Mesenteric fat pad (tissue), 1 donor: ENCODE measurements at places on chromosomes 2 and 18.

DNA sequence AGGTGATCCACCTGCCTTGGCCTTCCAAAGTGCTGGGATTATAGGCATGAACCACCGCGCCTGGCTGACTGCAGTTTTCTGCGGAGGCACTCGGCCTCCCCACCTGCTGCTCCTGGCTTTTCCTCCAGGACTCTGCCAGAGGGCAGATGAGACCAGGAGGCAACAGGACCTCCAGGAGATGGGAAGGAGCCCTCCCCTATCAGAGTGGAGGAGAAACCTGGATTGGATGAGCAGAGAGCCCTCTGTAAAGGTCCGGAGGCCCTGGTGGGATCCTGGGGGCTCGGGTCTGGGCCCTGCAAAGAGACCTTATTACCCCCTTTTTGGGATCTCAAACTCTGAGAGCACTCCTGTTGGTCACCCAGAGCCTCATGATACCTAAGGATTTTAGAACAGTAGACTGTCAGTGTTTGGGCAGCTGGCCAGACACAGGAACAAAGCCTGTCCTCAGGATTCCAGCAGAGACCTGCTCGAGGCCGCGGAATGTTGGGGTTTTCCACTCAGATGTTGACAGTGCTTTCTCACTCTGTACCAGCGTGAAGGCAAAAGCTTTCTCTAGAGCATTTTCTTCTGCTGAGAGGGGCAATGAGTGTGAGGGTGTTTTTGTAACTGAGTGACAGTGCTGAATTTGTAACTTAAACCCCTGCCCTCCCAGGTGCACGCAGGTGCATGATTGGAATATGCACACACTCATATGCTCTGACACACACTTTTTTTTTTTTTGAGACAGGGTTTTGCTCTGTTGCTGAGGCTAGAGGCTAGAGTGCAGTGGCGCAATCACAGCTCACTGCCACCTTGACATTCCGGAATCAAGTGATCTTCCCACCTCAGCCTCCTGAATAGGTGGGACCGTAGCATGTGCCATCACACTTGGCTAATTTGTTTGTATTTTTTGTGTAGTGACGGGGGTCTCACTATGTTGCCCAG is 48.4 kb downstream of the NPPC start:
- peak; percentile 65 for DNase-seq

- peak; percentile 33 for DNase-seq
Observed at GRCh38 chr2:113136828-113137775, 9.7 kb downstream of the IL1RN start.

- no peak for DNase-seq
Observed at GRCh38 chr2:235595422-235596010, 101.7 kb downstream of the AGAP1 start.

DNA sequence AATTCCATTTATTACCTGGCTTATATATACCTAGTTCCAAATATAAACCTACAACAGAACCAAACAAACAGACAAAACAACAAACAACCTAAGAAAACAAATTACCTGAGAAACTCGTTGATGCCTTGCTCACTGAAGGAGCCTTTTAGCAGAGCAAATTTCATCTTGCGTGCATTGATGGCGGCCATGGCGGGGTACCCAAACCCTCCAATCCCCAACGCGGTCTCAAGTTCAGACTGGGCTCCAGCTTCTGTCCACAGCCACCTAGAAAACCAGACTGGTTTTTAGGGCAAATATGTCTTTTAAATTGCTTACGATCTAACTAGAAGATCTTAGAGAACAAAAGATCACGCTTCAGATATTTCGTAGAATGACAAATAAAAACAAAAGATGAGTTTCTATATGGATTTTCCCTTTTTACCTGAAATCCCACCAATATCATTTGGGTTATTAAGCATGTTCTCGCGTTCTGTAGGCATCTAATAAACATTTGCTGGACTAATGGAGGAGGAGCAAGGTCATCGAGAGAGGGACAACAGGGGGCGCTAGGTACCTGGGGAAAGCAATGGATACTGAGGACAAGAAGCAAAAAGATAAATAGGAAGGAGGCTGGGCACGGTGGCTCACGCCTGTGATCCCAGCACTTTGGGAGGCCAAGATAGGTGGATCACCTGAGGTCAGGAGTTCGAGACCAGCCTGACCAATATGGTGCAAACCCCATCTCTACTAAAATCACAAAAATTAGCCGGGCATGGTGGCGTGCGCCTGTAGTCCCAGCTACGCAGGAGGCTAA is 25.2 kb downstream of the PDIA6 start:
- DNase-seq: no peak

- no peak for DNase-seq
Observed at GRCh38 chr18:26454616-26455015, 93.7 kb downstream of the KCTD1 start.

GRCh38 chr18:47793609-47794008 is 136.8 kb downstream of the SMAD2 start:
- DNase-seq: no peak

DNA sequence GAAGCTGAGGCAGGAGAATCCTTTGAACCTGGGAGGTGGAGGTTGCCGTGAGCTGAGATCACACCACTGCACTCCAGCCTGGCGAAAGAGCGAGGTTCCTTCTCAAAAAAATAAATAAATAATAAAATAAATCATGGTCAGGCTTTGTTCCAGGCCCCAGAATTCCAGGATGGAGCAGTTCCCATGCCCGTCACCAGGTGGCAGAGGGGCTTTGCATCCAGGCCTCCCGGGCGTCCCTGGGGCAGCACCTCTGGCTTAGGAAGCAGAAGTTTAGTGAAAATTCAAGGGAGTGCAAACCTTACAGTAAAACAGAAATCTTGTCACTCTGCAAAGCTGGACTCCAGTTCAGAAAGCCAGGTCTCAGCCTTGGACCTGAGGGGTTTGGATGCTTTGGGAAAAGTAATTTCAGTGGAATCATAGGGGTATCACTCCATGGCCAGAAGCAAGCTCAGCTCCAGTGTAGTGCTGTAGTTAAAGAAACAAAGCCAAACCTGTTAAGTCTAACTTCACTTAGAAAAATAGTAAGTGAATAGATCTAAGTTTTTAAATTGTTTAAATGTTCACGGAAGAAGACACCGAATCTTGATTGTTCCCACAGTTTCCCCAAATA is 512.7 kb downstream of the CMPK2 start:
- no peak for DNase-seq

- no peak for DNase-seq
Observed at GRCh38 chr18:5884375-5884774, 10.9 kb downstream of the TMEM200C start.

- no peak for DNase-seq
Observed at GRCh38 chr18:24446953-24447538, 13.4 kb upstream of the HRH4 start.

DNA sequence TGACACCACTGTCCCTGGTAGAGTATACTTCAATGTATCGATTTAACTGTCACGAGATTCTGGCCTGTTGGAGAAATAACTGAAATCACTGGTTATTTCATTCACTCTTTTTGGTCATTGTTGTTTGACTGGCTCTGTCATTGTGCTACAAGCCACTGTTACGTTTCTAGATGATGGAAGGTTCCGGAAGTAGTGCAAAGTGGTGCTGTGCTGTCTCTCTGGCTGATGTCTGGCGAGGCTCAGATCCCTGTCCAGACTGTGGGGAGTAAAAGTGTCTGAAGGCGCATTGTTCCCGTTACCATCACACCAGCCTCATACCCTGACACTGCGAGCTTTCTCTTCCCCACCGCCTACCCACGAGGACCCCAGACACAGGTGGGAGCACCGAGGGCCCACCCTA is 11.7 kb downstream of the CNDP1 start:
- no peak for DNase-seq

DNA sequence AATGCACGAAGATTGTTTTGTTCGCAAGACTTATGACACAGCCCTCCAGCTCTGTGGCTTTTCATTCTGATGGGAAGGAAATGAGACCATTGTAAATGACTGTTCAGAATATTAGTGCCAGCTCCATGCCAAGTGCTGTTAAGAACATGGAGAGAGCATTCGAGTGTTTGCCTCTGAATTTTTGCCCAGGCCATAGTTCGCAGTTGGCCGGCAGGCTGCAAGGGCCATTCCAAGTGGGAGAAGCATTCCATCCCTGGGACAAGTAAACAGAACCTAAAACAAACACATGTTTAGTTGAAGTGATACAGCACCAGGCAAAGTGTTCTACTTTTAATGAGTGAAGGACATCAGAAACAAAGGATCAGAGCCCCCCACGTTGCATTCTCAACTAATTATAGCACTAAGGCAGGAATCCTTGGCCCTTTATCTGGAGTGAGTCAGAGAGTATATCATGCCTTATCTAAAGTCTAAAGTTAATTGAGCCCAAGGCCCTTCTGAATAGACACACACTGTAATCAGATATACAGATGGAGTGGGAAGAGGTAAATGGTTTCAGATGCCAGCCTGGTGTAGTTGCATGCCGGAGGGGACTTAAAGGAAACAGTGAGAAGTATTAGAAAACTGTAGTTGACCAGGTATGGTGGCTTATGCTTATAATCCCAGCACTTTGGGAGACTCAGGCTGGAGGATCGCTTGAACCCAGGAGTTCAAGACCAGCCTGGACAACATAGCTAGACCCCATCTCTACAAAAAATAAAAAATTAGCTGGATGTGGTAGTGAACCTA is 53.3 kb downstream of the NEDD4L start:
- DNase-seq: no peak

DNA sequence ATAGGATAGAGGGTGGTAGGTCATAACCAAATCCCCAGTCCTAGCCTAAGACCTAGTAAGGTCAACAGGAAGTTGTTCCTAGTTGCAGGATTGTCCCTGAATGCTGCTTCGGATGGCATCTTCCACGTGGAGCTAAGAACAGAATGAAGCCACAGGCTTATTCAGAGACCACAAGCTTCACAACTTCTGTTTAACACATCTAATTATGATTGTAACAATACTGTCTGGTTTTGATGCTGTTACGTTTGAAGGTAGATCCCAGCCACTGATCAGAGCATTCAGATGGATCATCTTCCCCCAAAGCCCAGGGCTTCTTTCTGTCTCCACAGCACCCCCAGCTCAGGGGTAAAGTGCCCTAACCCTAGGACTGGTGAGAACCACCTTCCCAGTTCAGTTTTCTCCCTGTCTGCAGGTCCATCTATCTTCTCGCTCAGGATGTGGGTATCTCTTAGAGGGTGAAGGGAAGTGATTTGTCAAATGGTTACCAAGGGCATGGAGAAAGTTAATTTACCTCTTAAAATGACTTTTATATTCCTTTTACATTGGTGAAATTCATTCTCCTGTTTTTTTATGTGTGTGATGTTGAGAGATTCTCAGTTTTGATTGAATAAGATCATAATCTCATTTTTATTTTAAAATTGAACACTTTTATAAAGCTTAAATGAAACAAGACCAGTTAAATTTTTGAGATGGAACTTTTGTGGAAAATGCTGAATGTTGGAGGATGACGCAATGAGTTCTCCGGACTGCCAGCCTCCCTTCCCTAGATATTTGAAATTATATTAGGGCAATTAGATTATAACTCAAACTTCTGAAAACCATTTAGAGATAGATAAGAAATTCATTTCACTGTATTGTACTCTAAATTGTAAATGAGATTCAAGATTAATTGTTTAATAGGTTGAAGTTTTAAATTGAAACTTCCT is 66.5 kb downstream of the RHBDD1 start:
- no peak for DNase-seq

GRCh38 chr2:46770622-46771021 is 145.0 kb downstream of the MCFD2 start:
- DNase-seq: no peak
